ENCODE measurements at places on chromosomes 1 and 21. TPM values are rescaled to one million over a fixed set of nuclear protein-coding genes. Genes with fewer than 3 reads are reported as not detected.

Gene SERINC2
- 43.3 TPM for polyA plus RNA-seq

Gene RXFP4
- polyA plus RNA-seq = 0.18 TPM

Gene PDC
- not detected for polyA plus RNA-seq

Gene ACTN2
- 12.8 TPM for polyA plus RNA-seq

Gene GUCA2A
- polyA plus RNA-seq = not detected

Gene DDX59
- polyA plus RNA-seq = 18.5 TPM

Gene NBPF6
- polyA plus RNA-seq = not detected

Gene TNFRSF18
- 0.77 TPM for polyA plus RNA-seq

Gene TDRD10
- 4.1 TPM for polyA plus RNA-seq

Gene ANGPTL1
- polyA plus RNA-seq = 89.2 TPM

Gene PGD
- polyA plus RNA-seq = 65.3 TPM

Gene PRELP
- polyA plus RNA-seq = 232 TPM

Gene HSD3B1
- polyA plus RNA-seq = not detected

Gene SMYD2
- 13.0 TPM for polyA plus RNA-seq

Gene LRRC71
- polyA plus RNA-seq = not detected

Gene NBPF4
- polyA plus RNA-seq = not detected

Gene PM20D1
- 2.0 TPM for polyA plus RNA-seq

Gene MAP3K21
- 0.44 TPM for polyA plus RNA-seq

Gene VWA1
- 214 TPM for polyA plus RNA-seq

Gene SMIM11
- 3.0 TPM for polyA plus RNA-seq

Gene KLHDC9
- 8.4 TPM for polyA plus RNA-seq

Gene OR2T33
- polyA plus RNA-seq = not detected

Gene TRIM58
- polyA plus RNA-seq = 0.43 TPM

Gene RIPK4
- polyA plus RNA-seq = 2.7 TPM

Gene WNT4
- 3.9 TPM for polyA plus RNA-seq
